Glutamatergic neuron (in vitro differentiated cells): ENCODE measurements at places on chromosomes 7 and 10. TPM values are rescaled to one million over a fixed set of nuclear protein-coding genes. Genes with fewer than 3 reads are reported as not detected.

Gene BUD31
- total RNA-seq: 73.9 TPM

Gene SEMA3E
- total RNA-seq: 0.96 TPM

DNA sequence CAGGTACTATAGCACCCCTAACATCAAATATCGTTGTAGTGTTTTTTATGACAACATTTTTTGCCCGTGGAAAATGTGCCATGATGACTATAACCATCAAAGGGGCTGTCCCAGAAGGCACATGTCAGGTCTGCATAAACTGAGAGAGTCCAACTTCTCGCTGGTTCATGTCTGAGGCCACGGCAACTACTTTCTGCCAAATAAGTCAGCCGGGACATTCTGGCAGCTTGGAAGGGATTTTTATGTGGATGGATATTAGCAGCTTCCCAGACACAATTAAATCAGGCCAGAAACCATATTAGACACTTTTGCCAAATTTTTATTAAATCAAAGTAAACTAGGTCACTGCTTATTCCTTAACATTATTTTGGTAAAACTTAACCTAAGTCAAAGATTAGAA lies 477.4 kb upstream of the FZD8 start:
- H3K4me3 ChIP-seq: no peak overlapping the region
- no peaks in the 10 kb centered on the region for H3K4me1 ChIP-seq
- no peak overlapping the region for H3K27ac ChIP-seq
- no peaks in the 10 kb centered on the region for H3K27me3 ChIP-seq

GRCh38 chr10:51878695-51879094 lies 179.3 kb upstream of the CSTF2T start:
- peaks cover 5% of the 10 kb centered on the region for H3K36me3 ChIP-seq
- H3K27ac ChIP-seq: no peak overlapping the region
- H3K4me1 ChIP-seq: peaks cover 15% of the 10 kb centered on the region

- DNase-seq: peak; percentile 25
- no peaks in the 10 kb centered on the region for H3K4me1 ChIP-seq
- H3K36me3 ChIP-seq: no peaks in the 10 kb centered on the region
- H3K4me3 ChIP-seq: no peak overlapping the region
- no peaks in the 10 kb centered on the region for H3K27me3 ChIP-seq
Observed at GRCh38 chr10:88791924-88792323, 10.6 kb upstream of the LIPM start.

Gene ATOH7
- total RNA-seq: 0.86 TPM

Gene SLC26A5
- not detected for total RNA-seq

DNA sequence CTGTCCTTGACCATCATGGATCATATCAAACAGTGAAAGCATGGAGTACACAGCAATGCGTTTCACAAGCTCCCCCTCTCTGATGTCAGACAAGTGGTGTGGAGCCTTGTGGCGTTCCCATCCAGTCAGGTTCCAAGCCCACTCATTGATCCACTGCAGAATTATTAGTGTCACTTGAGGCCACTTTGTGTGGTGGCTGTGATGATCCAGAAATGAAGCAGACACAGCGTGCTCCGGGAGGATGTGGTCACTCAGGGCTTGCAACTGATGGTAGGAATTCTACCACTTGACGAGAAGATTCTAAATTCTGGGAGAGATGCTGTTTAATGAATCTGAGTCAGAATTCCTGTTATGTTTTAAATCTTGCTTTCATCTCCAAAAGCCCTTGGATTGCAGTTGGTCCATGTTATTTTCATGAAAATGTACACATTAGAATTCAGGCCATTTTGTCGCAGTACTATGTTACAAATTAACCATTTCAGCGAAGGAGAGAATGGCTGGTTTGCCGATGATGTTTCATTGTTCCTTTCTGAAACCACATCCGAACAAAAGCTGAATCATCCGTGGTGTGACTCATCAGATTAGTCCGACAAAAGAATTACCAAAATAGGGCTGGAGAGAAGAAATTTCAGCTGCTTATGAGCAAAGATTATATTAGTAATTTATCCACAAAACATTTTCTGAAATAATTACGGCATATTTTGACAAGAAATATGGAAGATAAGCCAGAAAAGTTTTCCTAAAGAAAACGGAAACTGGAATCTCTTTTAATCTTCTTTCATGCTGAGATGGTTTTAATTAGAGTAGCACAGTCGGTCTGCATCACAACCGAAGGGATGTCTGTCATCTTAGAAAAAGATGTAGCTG lies 48.1 kb downstream of the INSYN2A start:
- no peaks in the 10 kb centered on the region for H3K36me3 ChIP-seq
- no peak overlapping the region for H3K27ac ChIP-seq
- no peak for DNase-seq
- no peak overlapping the region for H3K4me3 ChIP-seq
- H3K27me3 ChIP-seq: no peaks in the 10 kb centered on the region
- H3K4me1 ChIP-seq: peaks cover 25% of the 10 kb centered on the region

Gene LRRN3
- 6.3 TPM for total RNA-seq

- H3K4me1 ChIP-seq: no peaks in the 10 kb centered on the region
- no peak overlapping the region for H3K27ac ChIP-seq
- H3K27me3 ChIP-seq: no peaks in the 10 kb centered on the region
- no peak overlapping the region for H3K4me3 ChIP-seq
Observed at GRCh38 chr7:110065121-110065520, 1025.8 kb upstream of the LRRN3 start.

DNA sequence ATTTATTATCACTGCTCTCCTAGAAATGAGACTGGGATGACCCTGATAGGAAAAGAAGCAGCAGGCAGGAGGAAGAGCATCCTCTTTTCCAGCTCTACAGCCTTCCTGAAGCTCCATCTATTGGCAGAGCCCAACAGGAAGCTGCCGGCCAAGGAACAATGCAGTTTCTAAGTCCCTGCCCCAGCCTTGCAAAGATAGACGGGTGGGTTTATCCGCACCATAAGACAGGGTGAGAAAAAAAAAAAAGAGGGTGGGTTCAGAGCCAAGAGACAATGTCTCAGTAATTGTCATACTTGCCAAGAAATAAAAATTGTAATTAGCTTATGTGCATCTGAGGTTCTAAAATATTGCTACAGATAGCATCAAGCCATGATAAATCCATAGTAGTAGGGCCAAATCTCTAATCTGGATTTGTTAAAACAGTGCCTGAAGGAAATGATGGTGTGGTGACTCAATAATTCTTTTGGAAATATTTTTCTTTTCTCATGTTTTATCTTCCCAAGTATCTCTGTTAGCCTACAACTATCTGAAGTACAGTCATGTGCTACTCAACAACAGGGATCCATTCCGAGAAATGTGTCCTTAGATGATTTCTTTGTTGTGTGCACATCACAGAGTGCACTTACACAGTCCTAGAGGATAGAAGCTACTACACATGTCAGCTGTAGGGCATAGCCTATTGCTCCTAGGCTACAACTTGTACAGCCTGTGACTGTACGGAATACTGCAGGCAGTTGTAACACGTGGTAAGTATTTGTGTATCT lies 242.9 kb upstream of the CXCL12 start:
- no peak overlapping the region for H3K4me3 ChIP-seq
- H3K36me3 ChIP-seq: no peaks in the 10 kb centered on the region
- DNase-seq: no peak

DNA sequence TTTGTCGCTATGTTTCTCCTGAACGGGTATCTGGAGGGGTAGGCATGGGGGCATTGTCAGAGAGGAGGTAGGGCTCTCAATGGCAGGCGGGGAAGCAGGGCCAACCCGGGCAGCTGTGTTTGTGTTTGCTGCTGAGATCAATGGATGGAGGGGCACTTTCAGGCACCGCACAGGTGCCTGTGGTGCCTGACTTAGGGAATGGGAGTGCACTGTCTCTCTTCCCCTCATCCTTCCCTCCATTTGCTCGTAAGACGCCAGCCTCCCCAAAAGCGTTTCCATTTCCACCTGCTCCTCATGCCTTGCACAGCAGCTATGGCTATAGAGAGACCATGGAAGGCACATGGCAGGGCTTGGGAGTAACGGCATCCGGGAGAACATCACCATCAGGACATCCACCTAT lies 615.9 kb upstream of the FOXK1 start:
- no peak overlapping the region for H3K4me3 ChIP-seq
- peaks cover 8% of the 10 kb centered on the region for H3K4me1 ChIP-seq
- DNase-seq: no peak
- no peak overlapping the region for H3K27ac ChIP-seq
- peaks cover 22% of the 10 kb centered on the region for H3K36me3 ChIP-seq

DNA sequence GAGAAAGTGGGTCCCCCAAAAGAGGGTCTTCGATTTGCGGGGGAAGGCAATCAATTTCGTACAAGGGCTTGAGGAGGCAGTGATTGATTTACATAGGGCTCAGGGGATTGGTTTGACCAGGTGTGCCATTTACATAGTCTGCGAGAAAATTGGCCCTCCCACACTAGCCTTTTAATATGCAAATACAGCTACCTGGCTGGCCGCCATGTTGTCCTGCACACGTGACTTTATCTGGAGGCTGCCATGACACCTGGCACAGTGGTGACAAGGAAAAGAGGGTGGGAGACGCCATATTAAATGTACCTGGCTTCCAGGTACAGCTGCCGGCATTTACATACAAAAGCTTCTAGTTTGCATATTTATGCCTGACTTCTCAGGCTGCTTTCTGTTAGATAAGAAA lies 1577.2 kb upstream of the LRRTM3 start:
- DNase-seq: no peak
- H3K36me3 ChIP-seq: no peaks in the 10 kb centered on the region

Gene LFNG
- total RNA-seq: 75.5 TPM

DNA sequence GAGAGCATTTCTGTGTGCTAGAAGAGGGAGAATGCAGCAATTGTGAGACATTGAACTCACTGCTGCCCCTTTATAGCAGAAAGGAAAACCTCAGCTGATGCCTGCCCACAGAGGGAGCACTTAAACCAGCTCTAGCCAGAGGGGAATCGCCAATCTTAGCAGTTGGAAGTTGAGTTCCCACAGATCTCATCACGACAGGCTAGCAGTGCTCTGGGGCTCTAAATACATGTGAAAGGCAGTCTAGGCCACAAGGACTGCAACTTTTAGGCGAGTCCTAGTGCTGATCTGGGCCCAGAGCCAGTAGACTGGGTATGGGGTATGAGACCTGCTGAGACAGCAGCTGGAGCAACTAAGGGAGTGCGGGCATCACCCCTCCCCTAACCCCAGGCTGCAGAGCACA lies 25.2 kb upstream of the PRR15 start:
- no peak overlapping the region for H3K27ac ChIP-seq
- no peaks in the 10 kb centered on the region for H3K27me3 ChIP-seq
- H3K4me1 ChIP-seq: no peaks in the 10 kb centered on the region
- H3K4me3 ChIP-seq: no peak overlapping the region

DNA sequence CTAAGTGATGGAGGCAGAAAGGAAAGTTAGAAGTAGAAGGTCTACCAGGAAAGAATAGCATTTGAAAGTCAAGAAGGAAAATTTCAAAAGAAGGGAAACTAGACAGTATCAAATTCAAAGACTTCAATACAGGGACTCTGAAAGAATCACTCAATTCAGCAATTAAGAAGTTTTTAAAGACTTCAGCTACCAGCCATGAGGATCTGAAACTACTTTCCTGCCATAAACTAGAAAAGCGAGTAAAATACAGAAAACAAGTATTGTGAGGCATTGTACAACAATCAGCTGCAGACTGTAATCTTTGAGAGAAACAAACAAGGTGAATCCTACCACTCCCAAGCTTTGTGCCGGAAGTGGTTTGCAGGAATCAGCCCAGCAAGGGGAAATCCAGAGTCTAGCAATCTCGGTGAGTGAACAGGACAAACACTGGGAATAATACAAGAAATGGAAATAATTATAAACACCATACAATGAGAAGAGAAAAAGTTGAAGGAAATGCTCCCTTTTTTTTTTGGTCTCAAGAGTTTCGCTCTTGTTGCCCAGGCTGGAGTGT lies 62.4 kb downstream of the ARHGAP12 start:
- no peak for DNase-seq
- no peak overlapping the region for H3K27ac ChIP-seq
- H3K27me3 ChIP-seq: peaks cover 3% of the 10 kb centered on the region

DNA sequence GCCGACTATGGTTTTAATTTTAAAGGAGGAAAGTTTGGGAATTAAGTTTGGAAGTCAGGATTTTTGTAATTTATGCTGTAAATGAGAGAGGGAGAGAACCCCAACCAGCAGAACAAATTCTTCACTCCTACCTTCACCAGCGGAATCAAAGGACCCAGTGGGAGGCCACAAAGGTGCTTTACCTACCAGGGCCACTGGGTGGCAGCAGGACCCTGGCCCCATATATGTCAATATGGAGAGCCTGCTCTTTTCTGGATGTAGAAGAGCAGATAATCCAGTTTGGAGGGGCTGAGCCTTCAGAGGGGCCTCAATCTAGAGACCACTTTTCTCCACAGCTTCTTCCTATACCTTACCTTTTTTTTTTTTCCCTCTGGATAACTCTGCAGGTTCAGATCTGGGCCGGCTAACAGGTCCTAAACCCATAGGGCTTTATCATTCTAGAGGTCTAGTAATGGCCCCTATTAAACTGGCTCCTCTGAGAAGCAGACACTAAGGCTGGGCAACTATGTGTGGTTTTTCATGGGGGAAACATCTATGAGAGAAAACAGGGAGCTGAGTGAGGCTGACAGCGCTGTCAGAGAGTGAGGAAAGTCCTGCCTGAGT lies 8.5 kb upstream of the SCD start:
- peak; percentile 86 for DNase-seq
- peaks cover 20% of the 10 kb centered on the region for H3K4me1 ChIP-seq
- H3K4me3 ChIP-seq: no peak overlapping the region
- peaks cover 8% of the 10 kb centered on the region for H3K27me3 ChIP-seq
- H3K36me3 ChIP-seq: no peaks in the 10 kb centered on the region

GRCh38 chr10:34206078-34206934 lies 608.8 kb downstream of the PARD3 start:
- H3K27ac ChIP-seq: no peak overlapping the region
- H3K36me3 ChIP-seq: peaks cover 5% of the 10 kb centered on the region
- no peak overlapping the region for H3K4me3 ChIP-seq
- peaks cover 36% of the 10 kb centered on the region for H3K4me1 ChIP-seq

DNA sequence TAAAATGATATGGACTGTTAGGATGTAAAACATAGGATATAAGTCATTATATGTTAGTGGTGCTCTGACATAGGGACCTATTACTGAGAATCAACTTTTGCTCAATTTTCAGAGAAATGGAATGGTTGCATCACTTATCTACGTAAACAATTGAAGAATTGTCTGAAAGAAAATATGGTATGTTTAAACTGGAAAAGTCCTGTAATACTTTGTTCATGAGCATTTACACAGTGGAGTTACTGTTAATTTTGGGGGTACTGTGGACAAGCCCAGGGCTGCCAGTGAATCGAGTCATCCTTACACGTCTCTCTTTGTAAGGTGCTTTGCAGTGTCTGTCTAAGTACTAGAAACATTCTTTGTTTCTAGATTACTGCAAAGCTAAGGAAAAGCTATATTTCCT lies 152.0 kb downstream of the ZNF22 start:
- no peaks in the 10 kb centered on the region for H3K36me3 ChIP-seq
- DNase-seq: no peak
- no peak overlapping the region for H3K27ac ChIP-seq
- no peak overlapping the region for H3K4me3 ChIP-seq
- H3K4me1 ChIP-seq: no peaks in the 10 kb centered on the region
- no peaks in the 10 kb centered on the region for H3K27me3 ChIP-seq
